Type B pancreatic cell (in vitro differentiated cells): ENCODE measurements at places on chromosomes 5 and 9.

DNA sequence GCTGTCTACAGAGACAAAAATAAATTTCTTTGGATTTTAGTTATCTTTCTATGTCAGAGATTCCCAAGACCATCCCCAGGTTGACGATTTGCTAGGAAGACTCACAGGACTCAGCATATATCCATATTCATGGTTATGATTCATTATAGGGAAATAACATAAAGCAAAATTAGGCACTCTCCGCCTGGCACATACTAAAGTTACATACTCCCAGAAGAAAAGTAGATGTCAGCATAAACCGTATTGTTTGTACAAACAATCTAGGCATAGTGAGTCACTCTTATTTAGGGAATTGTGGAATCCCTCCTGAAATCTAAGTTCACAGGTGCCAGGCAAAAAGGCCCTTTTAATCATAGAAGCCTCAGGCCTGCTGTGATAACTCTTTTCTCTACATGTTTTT lies 62.9 kb downstream of the INSL6 start:
- DNase-seq: no peak

GRCh38 chr5:79640571-79641055 lies 28.4 kb downstream of the TENT2 start:
- DNase-seq: no peak

GRCh38 chr5:96193946-96194345 lies 232.3 kb upstream of the ELL2 start:
- DNase-seq: no peak

DNA sequence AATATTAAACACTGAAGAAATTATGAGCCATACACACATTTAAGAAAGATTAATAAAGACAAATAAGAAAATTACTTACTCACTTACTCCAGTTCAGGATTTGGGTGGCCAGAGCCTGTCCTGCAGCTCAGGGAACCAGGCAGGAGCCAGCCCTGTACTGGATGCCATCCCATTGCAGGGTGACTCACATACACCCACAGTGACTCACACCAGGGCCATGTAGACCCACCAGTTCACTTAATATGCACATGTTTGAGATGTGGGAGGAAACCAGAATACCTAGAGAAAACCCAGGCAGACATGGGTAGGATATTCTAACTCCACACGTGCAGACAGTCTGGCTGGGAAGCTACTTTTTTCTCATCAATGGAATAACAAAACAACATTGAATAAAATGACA lies 49.6 kb upstream of the ADRB2 start:
- no peak for DNase-seq

DNA sequence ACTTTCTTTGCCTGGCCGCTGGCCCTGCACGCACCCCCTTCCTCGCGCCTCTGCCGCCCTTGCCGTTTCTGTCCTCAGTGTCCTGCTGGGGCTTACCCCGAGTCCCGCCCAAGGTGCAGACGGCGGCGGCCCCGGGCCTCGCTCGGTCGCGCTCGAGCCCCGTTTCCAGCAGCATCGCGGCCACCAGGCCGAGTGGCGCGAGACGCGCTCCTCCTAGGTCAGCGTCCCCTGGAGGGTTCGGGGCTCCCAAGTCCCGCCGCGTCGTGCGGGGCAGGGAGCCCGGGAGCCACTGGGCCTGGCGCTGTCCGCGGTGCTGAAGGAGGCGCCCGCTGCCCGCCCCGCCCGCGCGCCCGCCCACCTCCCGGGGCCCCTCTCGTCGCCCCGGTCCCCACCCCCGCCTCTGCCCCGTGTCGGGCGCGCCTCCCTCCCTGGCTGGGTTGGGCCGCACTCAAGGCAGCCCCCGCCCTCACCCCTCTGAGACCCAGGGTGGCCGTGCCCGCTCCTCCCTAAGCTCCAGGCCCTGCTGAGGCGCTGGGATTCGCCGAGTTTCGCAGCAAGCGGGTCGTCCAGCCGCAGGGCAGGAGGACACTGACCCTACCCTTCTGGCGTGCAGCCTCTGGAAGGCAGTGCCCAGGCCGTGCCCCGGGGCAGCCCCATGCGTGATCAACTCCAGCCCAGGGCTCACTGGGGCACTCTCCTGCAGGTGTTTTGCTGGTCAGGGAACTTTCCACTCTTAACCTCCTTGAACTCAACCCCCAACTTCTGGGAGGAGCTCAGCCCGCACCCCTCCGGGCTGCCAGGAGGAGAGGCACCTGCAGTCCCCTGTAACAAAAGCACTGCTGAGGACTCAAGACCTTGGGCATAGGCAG lies at the start of gene LHX3:
Gene LHX3, minus strand, starts transcription at position 291 of the 869 bp plus-strand sequence. Its CDS starts 116 bp downstream, at position 175.
- DNase-seq: no peak

- no peak for DNase-seq
Observed at GRCh38 chr9:18184401-18184800, 289.6 kb upstream of the ADAMTSL1 start.
